ENCODE measurements at places on chromosomes 3 and 15.

- no peak for DNase-seq
Measured at GRCh38 chr3:122640437-122640999, 40.1 kb upstream of the PARP14 start.

DNA sequence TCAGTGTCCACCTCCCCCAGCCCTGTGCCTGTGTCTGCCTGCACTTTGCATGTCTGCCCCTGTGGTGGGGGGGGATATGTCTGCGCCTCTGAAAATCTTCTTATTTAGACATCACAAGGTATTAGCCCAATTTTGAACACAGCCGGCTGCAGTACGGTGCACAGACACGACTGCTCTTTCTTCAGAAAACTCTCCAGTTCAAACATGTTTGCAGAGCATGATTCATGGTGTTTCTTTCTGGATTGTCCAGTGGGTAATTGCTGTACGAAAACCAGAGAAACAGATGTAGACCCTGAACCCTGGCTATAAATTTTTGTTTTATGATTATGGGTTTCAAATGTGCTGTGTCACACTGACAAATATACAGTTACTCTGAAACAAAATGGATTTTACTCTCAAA is 3.4 kb upstream of the RARB start:
- no peak for DNase-seq

- no peak for DNase-seq
Measured at GRCh38 chr15:95857124-95857757, 473.3 kb upstream of the NR2F2 start.

DNA sequence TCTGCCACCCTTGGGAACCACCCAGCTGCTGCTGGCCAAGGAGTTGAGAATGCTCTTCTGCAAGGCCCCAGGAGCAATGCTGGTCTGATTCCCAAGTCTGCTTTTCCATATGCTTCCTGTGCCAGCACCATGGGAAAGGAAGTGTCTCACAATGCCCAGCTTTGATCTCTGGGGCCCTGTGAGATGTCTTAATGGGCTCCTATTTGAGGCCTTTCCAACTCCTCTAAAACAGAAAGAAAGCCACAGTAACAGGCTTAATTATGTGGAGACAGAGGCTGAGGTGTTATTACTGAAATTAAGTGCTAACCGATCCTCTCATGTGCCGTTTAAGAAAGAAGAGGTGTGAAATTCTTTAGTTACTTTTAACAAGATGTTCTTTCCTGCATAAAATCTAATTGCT is 4.5 kb downstream of the EOGT start:
- no peak for DNase-seq

GRCh38 chr3:23402728-23403492 is 199.8 kb downstream of the UBE2E2 start:
- no peak for DNase-seq
